SK-MEL-5 (cell line): ENCODE measurements at places on chromosomes 2 and 18. TPM values are rescaled to one million over a fixed set of nuclear protein-coding genes. Genes with fewer than 3 reads are reported as not detected.

Gene RNF152
- total RNA-seq, result 6.6 and 9.6 TPM in 2 replicates

Gene KCNG2
- not detected in 2 replicates for total RNA-seq

Gene TUBB8B
- 0.29 and 0.69 TPM in 2 replicates for total RNA-seq

Gene REG3A
- total RNA-seq, result not detected in 2 replicates

Gene FAM228A
- total RNA-seq, result not detected in 2 replicates

Gene CIDEA
- not detected in 2 replicates for total RNA-seq

Gene CHRNG
- not detected in 2 replicates for total RNA-seq

Gene ASNSD1
- total RNA-seq, result 56.9 and 58.6 TPM in 2 replicates

Gene ALPI
- total RNA-seq, result not detected in 2 replicates

Gene SKA1
- total RNA-seq, result 23.8 and 27.0 TPM in 2 replicates

Gene MYO7B
- total RNA-seq, result not detected in 2 replicates

Gene SERPINB3
- not detected in 2 replicates for total RNA-seq

Gene SP140
- total RNA-seq, result not detected in 2 replicates

Gene CAVIN2
- total RNA-seq, result not detected in 2 replicates

Gene DOK6
- 0.24 and 2.4 TPM in 2 replicates for total RNA-seq

Gene FBXO41
- 3.6 and 4.8 TPM in 2 replicates for total RNA-seq

Gene SOX11
- not detected in 2 replicates for total RNA-seq

Gene LYPD6B
- not detected in 2 replicates for total RNA-seq

Gene VWA3B
- total RNA-seq, result not detected in 2 replicates

Gene GPBAR1
- total RNA-seq, result not detected in 2 replicates

Gene SMYD1
- 0.50 and 0.77 TPM in 2 replicates for total RNA-seq

Gene FAHD2B
- total RNA-seq, result 15.3 and 16.9 TPM in 2 replicates

Gene DIPK1C
- 12.6 and 17.3 TPM in 2 replicates for total RNA-seq

Gene MRPL44
- total RNA-seq, result 92.5 and 92.8 TPM in 2 replicates

Gene ALLC
- not detected in 2 replicates for total RNA-seq

Gene LYG2
- total RNA-seq, result not detected in 2 replicates
